ENCODE measurements at places on chromosomes 12 and 14.

- peak; percentile 53 for DNase-seq
These were observed 39.8 kb upstream of the DIO3 start for GRCh38 chr14:101521473-101521915.

GRCh38 chr12:15116983-15117382, 104.2 kb downstream of the RERG start:
- DNase-seq: no peak

DNA sequence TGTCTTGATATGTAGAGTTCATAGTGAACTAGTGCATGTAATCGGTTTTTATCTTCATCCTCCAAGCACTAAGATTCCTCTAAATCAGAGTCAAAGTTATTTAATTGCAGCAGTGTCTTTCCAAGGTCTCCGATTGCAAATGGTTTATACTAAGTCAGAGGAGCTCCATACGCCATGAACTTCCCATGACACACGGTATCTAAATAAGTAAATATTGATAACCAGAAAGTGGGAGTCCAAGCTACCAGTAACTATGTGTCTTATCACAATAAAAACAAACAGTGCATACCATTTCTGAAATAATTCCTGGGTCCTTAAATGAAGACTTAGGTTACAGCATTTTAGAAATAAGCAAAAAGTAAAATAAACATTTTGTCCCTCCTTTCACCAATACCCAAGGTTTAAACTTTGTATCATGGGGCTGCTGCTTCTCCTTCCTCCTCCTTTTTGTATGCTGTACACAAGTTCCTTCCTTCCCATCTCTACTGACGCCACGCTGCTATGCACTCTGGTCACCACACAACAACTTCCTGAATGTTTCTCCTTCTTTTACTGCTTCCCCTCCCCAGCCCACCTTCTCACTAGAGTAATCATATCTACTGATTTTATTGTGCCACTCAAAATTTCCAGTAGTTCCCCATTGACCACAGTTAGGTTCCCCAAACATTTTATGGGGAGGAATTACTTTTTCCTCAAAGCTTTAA, 10.7 kb downstream of the NR1H4 start:
- DNase-seq: no peak

GRCh38 chr12:105977236-105977635, 161.5 kb downstream of the NUAK1 start:
- no peak for DNase-seq

GRCh38 chr14:37263656-37264236, 66.0 kb downstream of the MIPOL1 start:
- no peak for DNase-seq

GRCh38 chr12:750366-751191, 1.8 kb upstream of the WNK1 start:
- DNase-seq: no peak

DNA sequence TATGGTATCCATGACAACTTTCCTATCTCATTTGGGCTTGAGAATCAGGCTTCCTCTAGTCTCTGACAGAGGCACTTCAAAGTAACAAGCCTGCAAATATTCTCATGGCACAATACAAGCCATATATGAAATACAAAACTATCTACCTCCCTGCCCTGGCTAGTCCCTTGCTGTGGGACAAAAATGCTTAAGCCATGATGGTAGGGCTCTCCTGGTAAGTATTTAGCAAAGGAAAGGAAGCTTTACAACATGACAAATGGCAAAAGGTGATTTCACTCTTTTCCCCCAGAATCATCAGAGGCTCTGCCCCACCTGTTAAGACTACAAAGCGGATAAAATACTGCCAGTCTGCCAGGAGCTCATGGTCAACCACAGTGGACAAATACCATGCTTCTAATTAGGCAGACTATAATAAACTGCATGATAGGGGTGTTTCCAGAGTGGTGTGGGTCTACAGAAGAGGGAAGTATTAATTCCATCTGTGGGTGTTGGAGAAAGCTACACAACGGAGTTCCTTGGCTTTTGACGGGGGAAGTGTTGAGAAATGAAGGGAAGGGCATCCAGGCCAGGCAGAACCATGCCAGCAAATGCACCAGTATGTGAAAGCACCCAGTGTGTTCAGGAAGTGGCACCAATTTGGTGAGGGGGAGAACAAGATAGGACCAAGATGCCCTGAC, 92.9 kb downstream of the SPTSSA start:
- DNase-seq: no peak

GRCh38 chr14:76930549-76930948, 98.0 kb downstream of the IRF2BPL start:
- no peak for DNase-seq

DNA sequence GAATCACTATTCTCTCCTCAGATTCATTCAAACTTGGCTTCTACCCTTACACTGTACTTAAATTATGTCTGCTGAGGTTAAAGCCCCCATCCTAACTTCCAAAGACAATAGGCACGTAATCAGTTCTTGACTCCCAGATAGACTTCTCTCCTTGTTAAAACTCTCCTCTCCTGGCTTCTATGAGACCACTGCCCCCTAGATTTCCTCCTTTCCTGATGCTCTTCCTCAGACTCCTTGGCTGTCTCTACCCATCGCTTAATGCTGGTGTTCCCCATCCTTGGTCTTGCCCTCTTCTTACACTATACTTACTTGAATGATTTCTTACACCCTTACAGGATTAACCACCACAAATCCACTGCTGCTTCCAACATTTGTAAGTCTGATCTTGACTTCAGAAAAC, 32.8 kb downstream of the TC2N start:
- DNase-seq: no peak

- DNase-seq: no peak
These were observed 10.7 kb downstream of the FGF6 start for GRCh38 chr12:4434706-4435425.

DNA sequence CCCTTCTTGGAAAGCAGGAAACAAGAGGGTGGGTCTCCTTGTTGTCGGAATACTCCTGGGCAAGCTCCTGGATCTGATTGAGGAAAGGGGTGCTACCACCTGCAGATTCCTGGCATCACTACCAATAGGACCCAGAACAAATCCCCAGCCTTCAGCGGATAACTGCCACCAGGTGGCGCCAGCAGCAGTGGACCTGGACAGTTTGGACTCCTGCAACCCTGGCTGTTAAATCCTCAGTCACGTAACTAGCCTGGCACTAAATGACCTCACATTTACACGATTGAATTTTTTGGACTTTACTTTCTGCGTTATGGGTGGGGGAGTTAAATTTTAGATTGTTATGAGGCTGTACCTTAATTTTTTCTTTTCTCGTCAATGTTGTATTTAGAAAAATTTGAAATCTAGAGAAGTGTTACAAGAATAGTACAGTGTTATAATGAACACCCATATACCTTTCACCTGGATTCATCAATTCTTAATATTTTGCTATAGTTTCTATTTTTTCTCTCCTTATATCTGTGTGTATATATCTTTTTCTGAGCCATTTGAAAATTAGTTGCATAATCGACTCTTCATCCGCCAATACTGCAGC, 95.6 kb downstream of the GAS2L3 start:
- DNase-seq: peak; percentile 60

DNA sequence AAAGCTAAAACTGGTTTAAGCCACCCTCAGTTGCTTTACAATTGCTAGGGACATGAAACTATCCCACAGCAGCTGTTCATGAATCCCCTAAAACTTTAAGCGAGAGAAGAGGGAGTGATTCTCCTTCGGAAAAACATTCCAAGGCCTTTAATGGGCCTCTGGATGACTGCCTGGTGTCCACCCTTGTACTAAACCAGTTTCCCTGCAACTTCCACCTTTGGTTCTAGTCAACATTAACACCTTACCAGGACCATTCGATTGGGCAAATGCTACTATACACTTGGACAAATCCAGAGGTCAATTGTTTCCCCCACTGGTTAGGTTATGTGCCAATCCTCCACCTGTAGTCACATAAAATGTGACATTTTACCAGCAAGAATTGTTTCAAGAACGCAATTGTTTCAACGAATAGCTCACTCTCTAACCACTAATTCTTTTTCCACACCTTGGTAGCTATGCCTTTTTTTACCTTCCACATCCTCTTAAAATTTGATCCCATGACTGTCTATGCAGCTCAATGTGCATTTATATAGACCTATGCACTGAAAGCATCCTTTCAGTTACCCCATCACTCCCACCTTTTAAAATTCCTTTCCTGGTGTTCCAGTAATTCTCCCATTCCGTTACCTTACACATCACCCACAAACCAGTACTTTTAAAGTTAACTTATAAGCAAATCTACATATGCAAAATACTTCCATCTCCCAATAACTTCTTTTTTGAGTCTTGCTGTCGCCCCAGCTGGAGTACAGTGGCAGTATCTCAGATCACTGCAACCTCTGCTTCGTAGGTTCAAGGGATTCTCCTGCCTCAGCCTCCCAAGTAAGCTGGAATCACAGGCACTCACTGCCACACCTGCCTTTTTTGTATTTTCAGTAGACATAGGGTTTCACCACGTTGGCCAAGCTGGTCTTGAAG, 3.6 kb downstream of the UBC start:
- no peak for DNase-seq

GRCh38 chr12:132847363-132848356, 19.0 kb upstream of the GOLGA3 start:
- DNase-seq: no peak

DNA sequence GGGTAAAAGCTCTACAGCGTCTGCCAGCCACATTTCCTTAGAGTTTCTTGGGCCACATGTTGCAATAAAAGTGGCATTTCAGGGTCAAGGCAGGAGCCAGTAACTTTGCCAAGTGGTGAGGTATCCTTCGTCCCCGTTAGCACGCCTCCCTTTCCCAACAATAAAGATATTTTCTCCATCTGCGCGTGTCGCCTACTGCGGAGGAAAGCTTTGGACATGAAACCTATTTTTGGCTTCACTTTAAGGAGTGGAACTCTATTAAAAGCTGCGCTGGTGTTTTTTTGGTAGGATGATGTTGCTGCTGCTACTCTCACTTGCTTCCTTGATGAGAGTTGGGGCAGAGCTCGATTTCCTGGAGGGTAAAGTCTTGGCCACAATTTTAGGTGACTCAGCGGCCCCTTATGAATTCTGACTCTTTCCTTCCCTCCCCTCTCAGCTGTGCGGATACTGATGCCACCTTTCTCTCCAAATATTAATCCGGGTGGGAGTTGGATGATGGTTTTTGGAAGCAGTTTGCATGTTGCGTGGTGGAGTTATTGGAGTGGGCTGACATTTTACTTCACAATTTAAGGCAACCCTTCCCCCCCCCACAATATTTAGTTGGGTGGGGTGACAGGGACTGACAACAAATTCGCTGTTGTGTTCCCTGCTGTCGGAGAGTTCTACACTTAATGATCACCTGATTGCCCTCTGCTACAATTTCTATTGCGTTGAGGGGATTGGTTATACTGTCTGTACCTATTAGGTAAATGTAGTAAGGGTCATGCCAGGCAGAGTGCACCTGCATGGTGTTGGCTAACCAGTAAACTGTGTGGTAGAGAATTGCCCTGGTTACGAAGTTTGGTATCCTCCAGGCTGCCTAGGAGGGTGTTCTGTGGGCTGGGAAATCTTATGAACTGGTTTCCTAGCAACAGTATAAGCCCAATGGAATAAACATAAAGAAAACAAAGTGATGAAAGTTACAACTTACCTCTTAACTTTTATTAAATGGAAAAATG, 1.1 kb downstream of the CCDC91 start:
- DNase-seq: peak; percentile 68

DNA sequence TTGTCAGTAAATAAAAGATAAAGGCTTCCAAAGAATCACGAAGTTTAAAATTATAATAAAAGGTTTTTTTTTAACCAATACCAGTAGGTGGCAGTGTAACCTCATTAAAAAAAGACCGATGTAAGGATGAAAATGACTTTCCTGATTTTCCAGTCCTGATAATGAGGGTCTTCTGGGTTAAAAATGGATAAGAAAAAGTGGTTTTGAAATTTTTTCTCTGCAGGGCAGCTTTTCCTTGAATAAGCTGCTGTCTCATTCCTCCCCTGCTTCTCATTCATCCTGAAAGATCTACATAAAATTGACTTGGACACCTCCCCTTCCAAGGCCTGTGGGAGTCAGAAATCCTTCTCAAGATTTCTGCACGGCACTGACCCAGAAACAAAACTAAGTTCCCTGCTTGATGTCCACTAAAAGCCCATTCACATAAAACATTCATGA, 58.9 kb upstream of the FBXO33 start:
- no peak for DNase-seq

- no peak for DNase-seq
These were observed 27.4 kb downstream of the FAM234B start for GRCh38 chr12:13071305-13072280.

DNA sequence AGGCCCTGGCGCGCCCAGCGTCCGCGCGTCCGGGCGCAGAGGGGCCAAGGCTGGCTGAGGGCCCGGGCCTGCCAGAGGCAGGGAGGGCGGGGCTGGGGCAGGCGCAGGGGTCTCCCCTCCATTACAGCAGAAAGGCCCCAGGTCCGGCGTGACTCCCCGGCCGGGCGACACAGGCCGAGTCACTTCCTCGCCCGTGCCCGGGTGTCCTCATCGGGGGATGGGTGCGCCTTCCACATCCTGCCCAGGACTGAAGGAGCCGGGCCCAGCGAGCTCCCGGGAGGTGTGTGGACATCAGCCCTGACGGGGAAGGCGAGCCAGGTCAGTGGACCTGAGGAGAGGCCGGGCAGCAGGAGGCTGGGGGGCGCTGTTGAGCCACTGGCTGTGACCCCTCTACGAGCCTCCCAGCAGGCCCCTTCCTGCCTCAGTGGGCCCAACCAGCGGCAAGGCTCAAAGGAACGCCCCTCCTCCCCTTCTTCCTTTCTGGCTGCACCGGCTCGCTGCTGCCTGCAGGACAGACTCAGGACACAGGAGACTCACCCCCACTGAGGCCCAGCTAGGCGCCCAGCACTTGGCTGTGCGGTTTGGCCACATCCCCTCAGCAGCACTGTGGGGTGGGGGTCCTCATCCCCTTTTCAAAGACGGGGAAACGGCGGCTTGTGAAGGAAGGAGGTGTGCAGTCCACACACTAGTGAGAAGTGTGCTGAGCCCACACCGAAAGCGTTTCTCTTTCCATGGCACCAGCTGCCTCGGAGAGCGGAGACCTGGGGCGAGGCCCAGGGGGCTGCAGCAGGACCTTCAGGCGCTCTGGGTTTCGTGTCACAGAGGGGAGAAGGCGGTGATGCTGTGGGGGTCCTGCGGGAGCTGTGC, 606 bp downstream of the TNFAIP2 start:
- peak; percentile 55 for DNase-seq

- DNase-seq: no peak
These were observed 93.7 kb upstream of the FUT8 start for GRCh38 chr14:65318636-65319506.

- DNase-seq: no peak
These were observed 43.6 kb downstream of the ATL1 start for GRCh38 chr14:50603565-50603964.

GRCh38 chr14:100786131-100786530, 39.8 kb upstream of the MEG3 start:
- DNase-seq: no peak

GRCh38 chr12:106595268-106595667, 12.5 kb downstream of the RFX4 start:
- DNase-seq: no peak

GRCh38 chr14:96362071-96362964, 823 bp downstream of the ATG2B start:
- no peak for DNase-seq

- peak; percentile 12 for DNase-seq
These were observed 102.1 kb downstream of the TMEM117 start for GRCh38 chr12:43937947-43938346.

Data from MG63 (cell line).